ENCODE measurements at places on chromosomes 3 and 15.

- peak; percentile 85 for DNase-seq
Observed at GRCh38 chr15:69997161-69997485, 100.6 kb downstream of the TLE3 start.

GRCh38 chr3:180571831-180572598, 29.9 kb upstream of the TTC14 start:
- no peak for DNase-seq

DNA sequence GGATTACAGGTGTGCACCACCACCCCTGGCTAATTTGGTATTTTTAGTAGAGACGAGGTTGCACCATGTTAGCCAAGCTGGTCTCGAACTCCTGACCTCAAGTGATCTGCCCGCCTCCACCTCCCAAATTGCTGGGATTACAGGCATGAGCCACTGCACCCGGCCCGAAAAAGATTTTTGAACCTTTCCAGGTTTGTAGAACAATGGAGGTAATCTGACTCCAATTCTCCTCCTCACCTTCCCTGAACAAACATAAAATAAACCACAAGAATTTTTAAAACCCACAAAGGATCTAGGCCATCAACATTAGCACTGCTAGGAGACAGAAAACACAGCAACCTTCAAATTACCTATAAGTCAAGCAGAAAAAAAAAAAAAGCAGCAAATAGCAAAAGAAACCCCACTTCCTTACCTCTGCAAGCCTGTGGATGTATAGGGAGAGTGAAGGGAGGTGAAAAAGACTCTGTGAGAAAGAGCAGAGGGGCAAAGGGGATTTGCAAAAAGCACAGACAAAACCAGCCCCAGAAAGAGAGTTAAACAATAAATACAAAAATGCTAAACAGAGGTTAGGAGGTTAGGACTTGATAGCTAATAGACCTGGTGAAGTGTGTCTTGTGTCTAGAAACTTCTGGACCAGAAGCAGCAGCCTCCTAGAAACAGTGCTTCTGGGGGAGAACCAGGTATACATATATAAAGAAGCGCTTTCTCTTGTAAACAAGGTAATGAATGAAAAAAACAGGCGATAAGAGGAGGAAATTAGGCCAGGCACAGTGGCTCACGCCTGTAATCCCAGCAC, 32.1 kb downstream of the TFDP2 start:
- no peak for DNase-seq

GRCh38 chr3:131038326-131038725, 11.6 kb downstream of the NEK11 start:
- DNase-seq, result no peak

GRCh38 chr15:68578175-68578979, 416 bp upstream of the CORO2B start:
- peak; percentile 82 for DNase-seq

GRCh38 chr3:133958071-133958805, 62.6 kb upstream of the RAB6B start:
- no peak for DNase-seq

- DNase-seq, result no peak
Observed at GRCh38 chr15:38904298-38904697, 339.7 kb upstream of the RASGRP1 start.

GRCh38 chr3:192850451-192850981, 67.1 kb downstream of the MB21D2 start:
- DNase-seq, result no peak

DNA sequence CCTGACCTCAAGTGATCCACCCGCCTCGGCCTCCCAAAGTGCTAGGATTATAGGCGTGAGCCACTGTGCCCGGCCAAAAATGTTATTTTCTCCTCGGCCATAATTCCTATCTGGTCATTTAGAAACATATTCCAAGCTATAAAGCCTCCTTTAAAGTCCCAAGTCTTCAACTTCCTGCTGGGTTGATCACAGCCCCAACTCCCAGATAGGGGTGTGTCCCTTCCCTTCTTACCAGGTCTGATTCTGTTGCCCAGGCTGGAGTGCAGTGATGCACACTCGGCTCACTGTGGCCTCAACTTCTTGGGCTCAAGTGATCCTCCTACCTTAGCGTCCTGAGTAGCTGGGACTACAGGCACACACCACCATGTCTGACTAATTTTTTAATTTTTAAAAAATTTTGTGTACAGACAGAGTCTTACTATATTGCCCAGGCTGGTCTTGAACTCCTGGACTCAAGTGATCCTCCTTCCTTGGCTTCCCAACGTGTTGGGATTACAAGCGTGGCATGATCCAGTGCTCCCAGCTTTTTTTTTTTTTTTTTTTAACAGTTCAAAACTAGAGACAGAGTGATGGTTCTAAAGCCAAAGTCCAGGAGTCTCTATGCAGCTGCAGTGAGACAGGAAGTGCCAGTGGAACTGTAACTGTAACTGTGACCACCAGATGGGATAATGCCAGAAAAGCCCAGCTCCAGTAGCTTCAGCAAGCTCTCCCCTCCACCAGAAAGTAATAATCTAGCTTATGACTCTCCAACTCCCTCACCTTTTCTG, 8.2 kb upstream of the PRKAR2A start:
- DNase-seq, result no peak

DNA sequence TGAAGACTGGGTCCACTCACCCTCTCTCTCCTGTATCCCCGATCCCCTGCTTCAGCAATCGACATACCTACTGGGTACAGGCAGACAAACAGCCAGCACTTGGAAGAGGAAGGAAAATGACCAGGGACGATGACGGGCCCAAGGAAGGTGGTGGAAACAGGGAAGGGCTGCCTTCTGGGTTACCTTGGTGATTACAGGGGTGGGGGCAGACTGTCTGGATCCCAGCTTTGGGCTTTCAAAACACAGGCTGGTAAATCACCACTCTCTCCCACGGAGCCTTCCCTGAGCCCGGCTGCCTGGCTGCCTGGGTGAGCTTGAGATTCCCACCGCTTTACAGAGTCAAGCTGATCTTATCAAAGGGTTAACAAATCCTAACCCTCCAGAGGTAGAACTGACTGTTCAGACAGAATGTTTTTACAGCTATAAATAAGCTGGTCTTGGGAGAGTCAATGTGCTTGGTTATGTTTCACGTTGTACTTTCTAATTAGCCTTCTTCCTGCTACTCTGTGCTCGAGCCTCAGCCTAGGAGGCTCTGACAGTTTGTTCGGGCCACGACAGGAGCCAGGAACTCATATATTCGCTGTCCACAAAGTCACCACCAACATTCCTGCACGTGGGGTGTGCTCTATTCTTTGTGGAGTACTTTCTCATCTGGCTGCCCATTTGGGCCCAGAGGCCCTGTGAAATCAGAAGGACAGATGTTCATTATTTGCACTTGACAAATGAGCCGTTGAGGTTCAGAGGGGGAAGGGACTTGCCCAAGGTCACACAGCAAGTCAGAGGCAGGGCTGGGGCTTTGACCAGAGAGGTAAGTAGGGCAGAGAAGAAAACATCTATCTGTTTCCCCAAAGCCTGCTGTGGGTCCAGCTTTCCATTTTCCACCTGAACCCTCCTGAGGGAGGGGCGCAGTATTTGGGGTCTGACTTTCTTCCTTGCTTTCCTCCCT, 63.5 kb downstream of the FEM1B start:
- no peak for DNase-seq

GRCh38 chr3:191030491-191030890, 168.0 kb upstream of the GMNC start:
- no peak for DNase-seq

DNA sequence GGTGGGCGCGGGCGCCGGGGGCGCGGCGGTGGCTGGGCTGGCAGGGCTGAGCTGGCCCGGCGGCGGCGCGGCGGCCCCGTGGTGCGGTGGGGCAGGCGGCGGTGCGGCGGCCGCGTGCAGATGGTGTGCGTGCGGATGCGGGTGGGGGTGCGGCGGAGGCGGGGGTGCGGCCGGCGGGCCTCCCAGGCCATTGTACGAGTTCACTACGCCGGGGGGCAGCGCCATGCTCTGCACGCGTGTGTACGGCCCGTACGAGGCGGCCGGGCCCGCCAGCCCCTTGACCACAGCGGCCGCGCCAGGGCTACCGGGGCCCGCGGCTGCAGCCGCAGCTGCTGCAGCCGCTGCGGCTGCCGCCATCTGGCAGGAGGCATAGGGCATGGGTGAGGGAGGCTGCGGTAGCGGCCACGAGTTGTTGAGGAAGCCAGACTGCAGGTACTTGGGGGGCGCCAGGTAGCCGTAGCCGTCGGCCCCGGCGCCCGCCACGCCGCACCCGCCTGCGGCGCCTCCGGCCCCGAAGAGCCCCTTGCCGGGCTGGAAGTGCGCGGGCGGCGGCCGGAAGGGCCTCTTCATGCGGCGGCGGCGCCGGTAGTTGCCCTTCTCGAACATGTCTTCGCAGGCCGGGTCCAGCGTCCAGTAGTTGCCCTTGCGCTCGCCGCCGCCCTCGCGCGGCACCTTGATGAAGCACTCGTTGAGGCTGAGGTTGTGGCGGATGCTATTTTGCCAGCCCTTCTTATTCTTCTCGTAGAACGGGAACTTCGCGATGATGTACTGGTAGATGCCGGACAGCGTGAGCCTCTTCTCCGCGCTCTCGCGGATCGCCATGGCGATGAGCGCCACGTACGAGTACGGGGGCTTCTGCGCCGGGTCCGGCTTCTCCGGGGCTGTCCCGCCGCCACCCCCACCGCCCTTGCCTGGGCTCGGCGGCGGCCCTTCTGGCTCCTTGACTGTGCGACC, 951 bp downstream of the FOXL2 start:
- peak; percentile 49 for DNase-seq

- DNase-seq, result no peak
Observed at GRCh38 chr3:176840641-176841286, 356.5 kb downstream of the TBL1XR1 start.

DNA sequence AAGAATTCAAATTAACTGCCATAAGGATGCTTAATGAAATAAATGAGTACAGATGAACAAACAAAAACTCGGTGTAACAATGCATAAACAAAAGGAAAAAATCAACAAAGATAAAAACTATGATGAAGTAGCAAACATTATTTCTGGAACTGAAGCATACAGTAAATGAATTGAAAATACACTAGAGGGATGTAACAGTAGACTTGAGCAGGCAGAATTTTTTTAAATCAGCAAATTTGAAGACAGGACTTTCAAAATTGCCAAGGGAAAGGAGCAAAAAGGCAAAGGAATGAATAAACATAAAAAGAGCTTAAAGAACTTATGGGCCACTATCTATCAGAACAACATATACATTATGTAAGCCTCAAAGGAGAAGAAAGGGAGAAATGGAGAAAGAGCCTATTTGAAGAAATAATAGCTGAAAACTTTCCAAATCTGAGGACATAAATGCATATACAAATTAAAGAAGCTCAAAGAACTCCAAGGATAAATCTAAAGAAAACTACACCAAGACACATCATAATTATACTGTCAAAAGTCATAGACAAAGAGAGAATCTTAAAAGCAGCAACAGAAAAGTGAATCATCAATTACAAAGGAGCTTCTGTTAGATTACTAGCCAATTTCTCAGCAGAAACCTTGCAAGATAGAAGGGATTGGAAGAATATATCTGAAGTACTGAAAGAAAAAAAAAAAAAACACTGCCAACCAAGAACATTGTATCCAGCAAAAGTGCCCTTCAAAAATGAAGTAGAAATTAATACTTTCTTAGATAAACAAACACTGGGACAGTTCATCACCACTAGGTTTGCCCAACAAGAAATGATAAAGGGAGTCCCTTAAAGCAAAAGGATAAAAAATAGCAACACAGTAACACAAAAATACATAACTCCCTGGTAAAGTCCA, 15.5 kb downstream of the TOP2B start:
- no peak for DNase-seq

- DNase-seq, result no peak
Observed at GRCh38 chr3:179233043-179233442, 17.9 kb downstream of the KCNMB3 start.

DNA sequence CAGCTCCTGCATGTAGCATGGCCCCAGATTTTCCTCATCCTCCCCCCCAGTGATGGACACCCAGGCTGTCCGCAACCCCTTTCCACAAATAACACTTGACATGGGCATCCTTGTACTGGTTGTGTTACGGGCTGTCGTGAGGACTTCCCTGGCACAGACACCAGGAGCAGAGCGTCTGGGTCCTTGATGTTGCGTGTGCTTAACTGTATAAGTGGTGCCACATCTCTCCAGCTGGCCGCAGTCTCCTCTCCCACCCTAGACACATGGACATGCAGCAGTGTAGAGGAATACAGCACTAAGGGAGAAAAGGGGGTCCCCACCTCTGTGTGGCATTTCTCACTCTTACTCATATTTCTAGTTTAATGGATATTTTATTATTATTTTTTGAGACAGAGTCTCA, 56.6 kb downstream of the FBLN2 start:
- no peak for DNase-seq

- DNase-seq, result no peak
Observed at GRCh38 chr15:88637841-88638625, 783 bp upstream of the ISG20 start.

DNA sequence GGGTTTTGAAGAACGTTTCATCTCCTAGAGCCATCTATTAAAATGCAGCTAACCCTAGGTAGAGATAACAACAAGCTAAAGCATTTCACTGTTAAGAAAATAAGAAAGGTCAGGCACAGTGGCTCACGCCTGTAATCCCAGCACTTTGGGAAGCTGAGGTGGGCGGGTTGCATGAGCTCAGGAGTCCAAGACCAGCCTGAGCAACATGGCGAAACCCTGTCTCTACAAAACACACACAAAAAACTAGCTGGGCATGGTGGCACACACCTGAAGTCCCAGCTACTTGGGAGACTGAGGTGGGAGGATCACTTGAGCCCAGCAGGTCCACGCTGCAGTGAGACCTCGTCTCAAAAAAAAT, 5.4 kb upstream of the TBC1D5 start:
- no peak for DNase-seq

GRCh38 chr3:12197475-12197874, 38.8 kb upstream of the TIMP4 start:
- DNase-seq, result no peak

- DNase-seq, result no peak
Observed at GRCh38 chr15:48946074-48946839, 17.5 kb downstream of the SHC4 start.

- no peak for DNase-seq
Observed at GRCh38 chr3:17882981-17883380, 140.6 kb upstream of the TBC1D5 start.

GRCh38 chr15:46685096-46685495, 1032.2 kb upstream of the SEMA6D start:
- DNase-seq, result no peak

- no peak for DNase-seq
Observed at GRCh38 chr15:48363474-48363873, 32.2 kb downstream of the DUT start.

- DNase-seq, result no peak
Observed at GRCh38 chr3:63753567-63753966, 65.5 kb upstream of the C3orf49 start.
